ENCODE measurements at places on chromosomes 5 and 9.

GRCh38 chr5:85334-85995 lies 6.5 kb upstream of the PLEKHG4B start:
- peak; percentile 29 for DNase-seq

GRCh38 chr5:130871346-130872086 lies 293.5 kb downstream of the HINT1 start:
- peak; percentile 30 for DNase-seq

DNA sequence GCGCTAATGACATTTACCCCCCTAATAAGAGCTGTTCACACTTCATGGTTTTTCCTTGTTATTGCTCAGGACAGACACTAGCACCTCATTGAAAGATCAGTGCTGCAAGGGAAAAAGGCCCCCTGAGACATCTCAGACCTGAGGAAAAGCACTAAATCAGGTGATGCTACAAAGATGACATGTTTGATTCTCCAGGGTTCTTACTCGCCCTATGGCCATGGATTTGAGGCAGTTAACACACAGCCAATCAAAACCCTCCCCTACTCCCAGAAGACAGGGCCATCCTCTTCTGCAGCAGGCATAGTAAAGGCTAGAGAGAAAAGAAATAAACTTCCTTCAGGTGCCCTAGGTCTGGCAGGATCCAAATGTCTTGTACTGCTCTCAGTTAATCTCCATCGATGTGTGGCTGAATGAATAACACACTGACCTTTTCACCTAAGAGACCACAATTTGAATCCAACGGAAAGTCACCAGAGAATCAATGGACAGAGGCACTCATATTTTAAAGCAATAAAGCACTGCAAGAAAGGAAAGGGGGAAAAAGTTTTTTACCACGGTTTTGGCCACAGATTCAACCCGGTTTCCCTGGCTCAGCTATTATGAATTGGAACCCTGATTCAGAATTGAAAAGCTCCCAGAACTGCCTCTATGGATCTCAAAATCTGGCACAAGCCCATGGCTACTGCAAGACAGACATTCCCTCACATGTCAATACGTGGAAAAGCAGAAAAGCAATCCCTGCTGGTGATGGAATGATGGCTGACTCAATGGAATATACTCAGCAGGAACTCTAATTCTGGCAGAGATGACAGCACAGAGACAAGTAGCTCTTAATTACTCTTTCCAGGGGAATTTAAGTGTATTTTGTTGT lies 329.5 kb downstream of the BNC2 start:
- DNase-seq, result no peak

GRCh38 chr9:114291064-114291474 lies 31.8 kb upstream of the ORM1 start:
- peak; percentile 44 for DNase-seq

GRCh38 chr5:162391833-162392232 lies 324.3 kb downstream of the GABRG2 start:
- no peak for DNase-seq

DNA sequence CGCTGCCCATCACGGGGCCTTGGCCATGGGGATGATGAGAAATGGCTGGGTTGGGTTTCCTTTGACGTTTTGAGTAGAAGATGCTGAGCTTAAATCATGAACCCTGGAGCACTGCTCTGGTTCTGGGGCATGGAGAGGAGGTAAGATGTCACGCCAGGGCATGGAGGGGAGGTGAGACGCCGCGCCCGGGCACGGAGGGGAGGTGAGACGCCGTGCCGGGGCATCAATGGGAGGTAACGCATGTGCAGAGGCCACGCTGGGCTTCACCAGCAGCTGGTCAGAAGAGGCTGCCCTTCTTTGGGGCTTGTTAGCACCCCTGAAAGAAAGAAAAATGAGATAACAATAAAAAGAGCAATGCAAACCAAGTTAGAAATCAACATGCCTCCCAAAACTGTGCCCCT lies 322.5 kb upstream of the IRX4 start:
- DNase-seq, result no peak

GRCh38 chr9:85702726-85703289 lies 38.9 kb downstream of the AGTPBP1 start:
- DNase-seq, result no peak

DNA sequence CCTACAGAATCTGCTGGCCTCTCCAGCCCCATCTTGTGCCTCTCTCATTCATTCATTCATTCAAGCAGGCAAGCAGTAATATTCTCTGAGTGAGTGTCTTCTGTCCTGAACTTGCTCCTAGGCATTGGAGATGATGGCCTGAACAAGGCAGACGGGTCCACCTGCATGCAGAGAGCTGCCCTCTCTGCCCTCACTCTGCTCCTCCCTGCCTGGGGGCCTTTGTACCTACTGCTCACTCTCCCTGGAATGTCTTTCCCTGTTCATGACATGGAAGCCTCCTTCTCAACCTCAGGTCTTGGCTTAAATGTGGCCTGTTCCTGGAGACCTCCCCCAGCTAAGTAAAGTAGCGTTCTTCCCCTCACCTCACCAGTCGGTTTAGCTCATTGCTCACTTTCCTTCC lies 6.6 kb downstream of the CDX1 start:
- no peak for DNase-seq

DNA sequence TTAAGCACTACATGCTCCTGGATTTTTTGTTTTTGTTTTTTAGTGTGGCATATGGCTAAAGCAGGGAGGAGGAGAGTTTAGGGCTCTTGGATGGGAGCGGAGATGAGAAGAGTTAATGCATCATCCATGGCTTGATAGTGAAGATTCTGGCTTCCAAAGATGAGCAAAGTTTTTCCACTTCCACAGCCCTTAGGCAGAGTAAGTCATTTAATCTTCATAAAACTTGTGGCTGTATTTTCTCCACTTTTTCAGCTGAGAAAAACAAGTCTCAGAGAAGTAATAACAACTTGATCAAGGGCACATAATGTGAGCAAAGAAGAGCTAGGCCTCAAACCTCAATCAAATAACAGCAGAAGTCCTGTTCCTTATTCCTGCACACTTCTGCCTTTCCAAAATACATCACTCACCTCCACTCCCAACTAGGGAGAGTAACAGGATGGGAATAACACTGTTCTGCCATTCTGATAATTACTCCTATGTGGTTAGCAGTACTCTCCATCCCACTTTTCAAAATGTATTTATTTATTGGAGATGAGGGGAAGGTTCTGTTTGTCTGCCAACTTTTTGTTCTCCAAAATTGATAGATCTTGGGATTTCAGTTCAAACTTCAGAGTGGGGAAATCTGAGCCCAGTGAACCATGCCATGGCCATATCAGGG lies 53.7 kb upstream of the DPYSL3 start:
- no peak for DNase-seq

DNA sequence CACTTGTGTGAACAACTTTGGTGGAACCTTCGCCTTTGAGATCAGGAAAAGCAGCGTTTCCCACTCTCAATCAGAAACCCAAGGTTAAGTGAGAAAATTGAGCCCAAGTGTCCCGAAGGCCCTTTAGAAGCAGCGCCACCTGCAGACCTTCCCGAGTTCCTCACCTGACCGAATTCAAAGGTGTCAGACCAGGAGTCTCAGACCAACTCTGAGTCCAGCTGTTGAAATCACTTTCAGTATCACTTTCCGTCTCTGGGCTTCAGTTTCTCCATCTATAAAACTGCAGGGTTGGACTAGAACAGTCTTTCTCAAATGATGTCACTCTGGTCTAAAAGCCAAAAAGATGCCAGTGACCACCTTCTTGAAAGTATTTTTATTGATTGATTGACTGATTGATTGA lies 31.7 kb upstream of the GRHPR start:
- peak; percentile 33 for DNase-seq

GRCh38 chr5:170628691-170629565 lies 125.1 kb downstream of the KCNIP1 start:
- DNase-seq, result no peak

- DNase-seq, result peak; percentile 11
Measured at GRCh38 chr5:54517174-54517511, 416 bp upstream of the SNX18 start.

DNA sequence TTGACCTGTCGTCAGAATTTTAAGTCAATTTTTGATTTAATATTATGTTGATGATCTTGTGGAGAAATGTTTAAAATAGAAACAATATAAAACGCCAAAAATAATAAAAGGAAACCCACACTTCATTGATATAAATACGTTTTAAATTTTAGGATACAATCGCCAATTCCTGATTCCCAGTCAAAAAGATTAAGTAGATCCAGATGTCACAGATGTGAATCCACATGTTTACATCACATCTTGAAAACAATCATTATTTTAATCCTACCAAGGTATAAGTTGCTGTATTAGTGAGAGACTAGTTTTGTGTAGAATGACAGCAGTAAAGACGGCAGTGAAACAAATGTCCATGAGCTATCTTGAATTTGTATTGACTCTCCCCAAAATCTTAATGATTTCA lies 4.9 kb downstream of the TAS2R1 start:
- DNase-seq, result no peak

- no peak for DNase-seq
Measured at GRCh38 chr5:60549841-60550240, 150.1 kb downstream of the DEPDC1B start.

GRCh38 chr9:130900701-130901497 lies 4.3 kb upstream of the QRFP start:
- no peak for DNase-seq

- DNase-seq, result no peak
Measured at GRCh38 chr5:138831703-138832102, 43.4 kb downstream of the LRRTM2 start.

DNA sequence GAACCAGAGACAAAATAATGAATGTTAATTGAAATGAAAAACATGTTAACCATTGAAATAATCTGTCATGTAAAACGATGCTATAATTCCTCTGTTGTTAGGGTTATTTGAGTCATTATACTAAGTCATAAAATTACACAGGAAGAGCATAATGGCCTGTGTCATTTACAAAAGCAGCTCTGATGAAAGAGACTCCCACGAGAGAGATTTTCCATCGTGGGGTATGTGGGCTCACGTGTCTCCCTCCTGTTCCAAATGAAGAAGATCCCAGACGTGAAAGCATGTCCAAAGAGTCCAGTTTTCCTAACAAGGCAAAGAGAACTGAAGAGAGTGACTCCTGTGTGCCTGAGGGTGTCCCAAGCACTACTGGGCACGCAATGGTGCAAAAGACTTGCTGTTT lies 379.8 kb downstream of the SPOCK1 start:
- no peak for DNase-seq

GRCh38 chr9:20271723-20272122 lies 350.6 kb downstream of the MLLT3 start:
- DNase-seq, result no peak

GRCh38 chr5:84381502-84382362 lies 2.9 kb downstream of the EDIL3 start:
- DNase-seq, result peak; percentile 27

DNA sequence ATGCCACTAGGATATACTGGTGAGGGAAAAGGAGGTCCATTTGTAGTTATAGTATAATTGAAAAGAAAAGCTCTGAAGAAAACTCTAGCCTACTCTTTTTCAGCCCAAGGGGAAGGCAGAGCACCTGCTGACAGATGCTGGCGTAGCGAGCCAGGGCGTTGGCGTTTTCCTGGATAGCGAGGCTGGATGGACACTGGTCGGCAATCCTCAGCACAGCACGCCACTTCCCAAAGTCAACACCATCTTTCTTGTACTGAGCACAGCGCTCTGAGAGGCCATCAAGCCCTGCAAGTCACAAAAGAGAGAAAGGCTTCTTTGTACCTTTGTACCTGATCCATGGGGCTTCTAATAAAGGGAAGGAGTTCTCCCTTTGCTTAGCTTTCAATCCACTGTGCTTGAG lies 8.2 kb downstream of the ALDOB start:
- DNase-seq, result no peak

GRCh38 chr9:114662081-114662989 lies 4.7 kb upstream of the TEX53 start:
- DNase-seq, result peak; percentile 18

DNA sequence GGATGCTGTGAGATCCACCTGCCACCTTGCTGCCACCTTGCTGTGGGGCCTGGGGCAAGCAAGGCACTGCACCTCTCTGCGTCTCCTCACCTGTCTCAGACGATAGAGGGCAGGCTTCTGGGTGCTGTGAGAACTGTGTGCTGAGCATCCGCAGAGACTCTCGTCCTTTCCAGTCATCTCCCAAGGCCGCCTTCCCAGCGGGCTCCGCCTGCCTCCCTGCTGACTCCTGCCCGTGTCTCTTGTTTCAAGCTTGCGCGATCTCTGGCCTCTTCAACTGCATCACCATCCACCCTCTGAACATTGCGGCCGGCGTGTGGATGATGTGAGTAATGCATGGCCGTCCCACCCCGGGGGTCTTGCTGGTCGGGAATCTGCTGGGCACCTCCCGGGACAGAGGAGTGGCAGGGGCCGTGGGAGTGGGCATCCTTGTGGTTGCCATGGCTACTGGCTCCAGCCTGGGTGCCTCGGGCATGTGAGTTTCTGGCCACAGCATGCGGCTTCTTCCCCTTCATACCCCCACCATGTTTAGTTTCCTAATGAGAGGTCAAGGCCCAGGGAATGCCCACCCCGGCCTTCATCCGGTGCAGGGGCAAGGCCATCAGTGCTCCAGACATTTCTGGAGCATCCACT lies 3.6 kb downstream of the CACFD1 start:
- peak; percentile 22 for DNase-seq

DNA sequence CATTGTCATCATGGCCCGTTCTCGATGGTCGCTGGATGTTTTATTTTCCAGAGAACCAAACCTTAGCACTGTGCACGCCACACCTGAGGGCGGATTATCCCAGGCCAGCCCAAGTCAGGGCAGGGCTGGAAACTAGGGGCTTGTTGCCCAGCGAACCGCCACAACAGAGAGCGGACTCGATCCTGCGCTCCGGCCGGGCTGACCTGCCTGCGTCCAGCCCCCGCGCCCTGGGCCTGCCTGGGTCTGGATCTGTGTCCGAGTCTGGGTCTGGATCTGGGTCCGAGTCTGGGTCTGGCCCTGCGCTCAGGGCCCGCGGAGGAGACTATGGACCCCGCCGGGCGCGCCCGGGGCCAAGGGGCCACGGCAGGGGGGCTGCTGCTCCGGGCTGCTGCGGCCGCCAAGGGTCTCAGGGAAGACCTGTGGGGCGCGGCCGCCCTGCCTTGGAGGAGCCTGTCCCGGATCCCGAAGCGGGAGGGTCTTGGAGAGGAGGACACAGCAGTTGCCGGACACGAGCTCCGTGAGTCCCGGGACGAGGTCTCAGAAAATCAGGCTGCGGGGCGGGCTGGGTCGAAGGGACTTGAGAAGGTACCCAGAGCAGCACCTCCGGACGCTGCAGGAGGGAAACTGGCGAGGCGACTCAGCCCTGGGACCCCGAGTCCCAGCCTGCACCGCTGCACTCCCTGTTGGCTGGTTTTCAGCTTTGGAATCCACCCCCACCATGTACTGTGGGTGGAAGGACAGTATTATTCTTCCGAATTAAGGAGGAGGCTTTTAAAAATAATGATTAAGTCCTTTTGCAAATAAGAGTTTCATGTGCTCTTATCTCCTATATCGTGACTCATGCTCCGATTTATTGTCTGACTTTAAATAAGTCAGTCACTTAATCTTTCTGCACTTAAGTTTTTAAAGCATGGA lies at the start of gene ANKDD1B:
TSS of gene ANKDD1B (plus strand) at position 143 of the 915 bp plus-strand sequence. CDS start at position 325, 182 bp downstream.
- peak; percentile 6 for DNase-seq

DNA sequence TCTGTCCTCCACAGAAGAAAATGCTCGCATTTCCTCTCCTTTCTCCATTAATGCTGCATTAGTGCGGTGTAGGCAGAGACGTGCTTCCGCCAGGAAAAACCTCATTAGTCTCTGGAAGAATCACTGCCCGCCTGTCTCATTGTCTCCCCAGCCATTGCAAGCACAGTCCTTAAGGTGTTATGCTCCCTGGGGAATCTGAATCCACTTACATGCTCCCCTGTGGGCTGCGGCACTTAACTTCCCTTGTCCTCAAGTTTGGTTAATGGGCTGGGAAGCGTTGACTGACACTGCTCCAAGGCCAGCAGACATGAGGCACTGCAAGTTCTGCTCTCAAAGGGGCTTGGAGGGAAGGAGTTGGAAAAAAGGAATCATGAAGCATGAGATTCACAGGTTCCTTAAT lies 41.6 kb downstream of the TARS1 start:
- no peak for DNase-seq
